ENCODE measurements at places on chromosomes 5 and 9. TPM values are rescaled to one million over a fixed set of nuclear protein-coding genes. Genes with fewer than 3 reads are reported as not detected.

Gene PARP8
- total RNA-seq = 39.7 TPM

Gene MOB3B
- total RNA-seq = 21.8 TPM

- DNase-seq = no peak
These were observed 1.5 kb upstream of the PTPRD start for GRCh38 chr9:10614196-10614800.

Gene CFAP77
- total RNA-seq = 0.23 TPM

Gene DAPK1
- 64.1 TPM for total RNA-seq

Gene MAP1B
- 256 TPM for total RNA-seq

DNA sequence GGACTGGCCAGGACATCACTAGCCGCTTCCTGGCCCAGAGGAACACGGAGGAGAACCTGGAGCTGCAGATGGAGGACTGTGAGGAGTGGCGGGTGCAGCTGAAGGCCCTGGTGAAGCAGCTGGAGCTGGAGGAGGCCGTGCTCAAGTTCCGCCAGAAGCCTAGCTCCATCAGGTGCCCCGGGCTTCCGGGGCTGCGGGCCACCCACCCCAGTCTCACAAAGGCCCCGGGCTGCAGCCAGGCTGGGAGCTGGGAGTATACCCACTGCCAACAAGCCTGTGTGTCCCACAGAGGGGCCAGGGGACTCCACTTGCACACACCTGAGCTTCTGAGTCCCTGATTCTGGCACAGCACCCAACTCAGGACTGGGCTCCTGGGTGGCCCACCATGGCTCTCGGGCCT, 1.7 kb upstream of the RABL6 start:
- no peak for DNase-seq

GRCh38 chr9:23162789-23163188, 663.3 kb downstream of the ELAVL2 start:
- DNase-seq = no peak

DNA sequence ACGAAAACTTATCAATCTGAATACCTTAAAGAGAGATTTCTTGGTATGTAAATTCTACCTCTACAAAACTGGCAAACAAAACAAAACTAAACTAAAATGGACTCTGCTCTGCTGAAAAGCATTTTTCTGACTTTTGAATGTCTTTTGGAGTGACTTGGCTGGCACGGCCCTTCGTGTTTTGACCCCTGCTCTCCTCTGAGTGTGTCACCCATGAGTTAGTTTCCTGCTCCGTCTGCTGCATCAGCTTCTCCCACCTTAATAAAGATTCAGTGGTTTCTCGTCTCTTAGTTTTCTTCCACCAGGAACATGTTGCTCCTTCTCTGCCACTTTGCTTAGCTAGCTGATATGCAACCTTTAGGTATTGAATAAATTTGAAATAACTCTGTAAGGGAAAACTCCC, 1084.0 kb upstream of the CDH18 start:
- DNase-seq = no peak

DNA sequence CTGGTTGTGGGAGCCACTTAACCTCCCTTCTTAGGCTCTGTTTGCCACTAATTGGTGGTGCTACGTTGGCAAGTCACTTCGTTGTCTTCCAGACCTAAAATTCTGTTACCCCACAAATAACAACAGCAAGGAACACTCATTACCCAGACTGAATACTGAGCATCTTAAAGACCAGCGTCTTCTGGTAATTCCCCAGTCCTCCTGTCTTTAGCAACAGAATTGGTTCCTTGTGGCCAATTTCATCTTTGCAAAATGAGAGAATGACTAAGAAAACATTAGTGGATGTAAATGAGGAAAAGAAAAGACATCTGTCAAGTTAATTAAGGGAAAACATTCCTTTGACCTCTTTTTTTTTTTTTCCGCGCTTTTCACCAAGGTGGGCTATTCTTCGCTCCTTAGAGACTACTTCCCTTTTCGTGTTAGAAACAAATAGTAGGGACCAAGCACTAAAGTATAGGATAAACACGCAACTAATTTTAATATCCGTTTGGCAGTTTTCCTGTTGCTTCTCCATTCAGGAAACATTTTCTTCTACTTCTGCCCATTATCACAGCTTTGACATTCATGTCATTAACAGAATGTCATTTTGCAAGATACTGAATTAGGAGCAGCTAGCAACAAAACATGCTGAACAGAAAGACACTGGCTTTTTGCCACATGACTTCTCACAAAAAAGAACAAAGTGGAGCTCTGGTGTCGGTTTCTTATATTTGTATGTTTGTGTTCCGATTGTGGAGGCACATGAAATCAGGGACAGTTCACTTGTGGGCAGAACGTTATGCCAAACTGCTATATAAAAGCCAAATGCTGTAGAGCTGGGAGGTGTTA, 154.2 kb downstream of the CD180 start:
- no peak for DNase-seq

GRCh38 chr5:75890546-75890945, 173.3 kb upstream of the POC5 start:
- DNase-seq = no peak

Gene NR5A1
- total RNA-seq = 0.35 TPM

GRCh38 chr5:106167766-106168165, 1503.0 kb downstream of the EFNA5 start:
- DNase-seq = no peak

Gene TLX3
- total RNA-seq = 0.52 TPM

- no peak for DNase-seq
These were observed 7.1 kb downstream of the ZFP2 start for GRCh38 chr5:178902849-178903248.

GRCh38 chr5:163968651-163969050, 463.2 kb downstream of the MAT2B start:
- no peak for DNase-seq

GRCh38 chr9:21872696-21873095, 70.3 kb downstream of the MTAP start:
- no peak for DNase-seq

Gene CHSY3
- 0.91 TPM for total RNA-seq

Gene PRLR
- total RNA-seq = 0.64 TPM
